ENCODE measurements at places on chromosomes 4 and X. TPM values are rescaled to one million over a fixed set of nuclear protein-coding genes. Genes with fewer than 3 reads are reported as not detected.

- no peaks in the 10 kb centered on the region for H3K36me3 ChIP-seq
- H3K4me3 ChIP-seq: no peak overlapping the region
- no peak for DNase-seq
- no peak overlapping the region for H3K27ac ChIP-seq
Measured at GRCh38 chr4:19735012-19735411, 516.7 kb upstream of the SLIT2 start.

DNA sequence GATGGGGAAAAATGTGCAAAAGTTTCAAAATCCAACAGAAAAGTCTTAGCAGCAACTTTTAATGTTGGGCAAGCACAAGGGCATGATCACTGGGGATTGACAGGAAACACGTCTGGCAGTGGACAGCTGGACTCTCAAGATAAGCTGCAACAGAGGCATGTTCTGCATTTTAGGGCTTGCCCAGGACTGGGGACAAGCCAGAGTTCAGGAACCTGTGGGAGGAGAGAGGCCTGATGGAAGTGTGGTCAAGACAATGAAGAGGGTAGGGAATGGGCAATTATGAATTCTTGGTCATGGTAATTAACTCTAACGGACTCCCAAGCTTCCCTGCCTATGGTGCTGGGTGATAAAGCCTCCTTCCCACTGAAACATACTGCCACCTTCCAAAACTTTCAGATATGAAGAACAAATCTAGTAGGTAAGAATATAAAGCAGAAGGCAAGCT is 48.4 kb downstream of the ANXA3 start:
- H3K27me3 ChIP-seq: peaks cover 8% of the 10 kb centered on the region
- H3K4me1 ChIP-seq: no peaks in the 10 kb centered on the region
- no peak overlapping the region for H3K4me3 ChIP-seq
- no peaks in the 10 kb centered on the region for H3K36me3 ChIP-seq
- no peak for DNase-seq

- H3K4me3 ChIP-seq: no peak overlapping the region
- H3K4me1 ChIP-seq: no peaks in the 10 kb centered on the region
- DNase-seq: no peak
- H3K27me3 ChIP-seq: no peaks in the 10 kb centered on the region
- peaks cover 38% of the 10 kb centered on the region for H3K36me3 ChIP-seq
- H3K27ac ChIP-seq: no peak overlapping the region
Measured at GRCh38 chr4:39759569-39759968, 61.6 kb downstream of the UBE2K start.

TRMT44 gene
- 24.5 TPM for total RNA-seq

XIAP gene
- total RNA-seq: 27.7 TPM

PLP2 gene
- total RNA-seq: 202 TPM

All from activated CD4-positive, alpha-beta T cell treated with anti-CD3 and anti-CD28 coated beads for 36 hours (primary cell).